Muscle of arm (tissue), 14 donors: ENCODE measurements at places on chromosomes 7 and 10. TPM values are rescaled to one million over a fixed set of nuclear protein-coding genes. Genes with fewer than 3 reads are reported as not detected.
A peak's percentile ranks its signal among the peaks of the same experiment; 100 is the strongest.

DNA sequence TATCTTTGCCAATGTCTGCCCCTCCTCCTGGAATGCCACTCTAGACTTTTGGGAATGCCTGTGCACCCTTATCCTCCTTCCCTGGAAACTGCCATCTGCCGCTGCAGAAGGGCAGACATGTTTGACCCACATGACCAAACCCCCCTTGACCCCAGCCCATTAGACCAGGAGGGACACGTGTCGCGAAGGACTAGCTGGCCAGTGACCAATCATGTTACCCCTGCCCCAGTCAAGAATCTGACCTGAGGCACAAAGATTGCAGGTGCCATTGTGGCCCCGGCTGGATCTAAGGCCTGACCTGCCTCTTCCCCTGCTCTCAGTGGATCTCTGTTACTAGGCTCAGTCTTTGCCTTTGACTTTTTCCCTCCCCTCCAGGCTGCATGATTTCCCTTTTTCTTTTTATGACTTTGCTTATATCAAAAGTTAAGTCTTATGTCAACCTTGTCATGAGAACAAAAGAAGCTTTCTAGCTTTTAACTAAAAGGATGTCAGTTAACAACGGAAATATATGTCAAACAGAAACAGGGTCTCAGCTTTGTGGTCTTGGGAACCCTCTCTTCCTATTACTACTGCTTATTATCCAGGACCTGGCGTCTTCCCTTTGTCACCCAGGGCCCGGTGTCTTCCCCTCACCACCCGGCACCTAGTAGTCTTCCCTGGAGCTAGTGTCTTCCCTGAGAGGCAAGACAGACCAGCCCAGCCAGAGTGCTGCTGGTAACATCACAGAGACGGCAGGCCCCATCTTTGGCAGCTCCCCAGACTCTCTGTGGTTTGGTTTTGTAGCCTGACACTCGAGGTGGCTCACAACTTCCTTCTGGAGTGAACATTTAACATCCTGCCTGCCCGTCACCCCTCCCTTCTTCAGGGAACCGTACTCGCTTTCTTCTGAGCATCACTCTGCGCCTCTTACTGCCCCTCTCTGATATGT is 24.4 kb upstream of the PPIF start:
- DNase-seq, result no peak

DNA sequence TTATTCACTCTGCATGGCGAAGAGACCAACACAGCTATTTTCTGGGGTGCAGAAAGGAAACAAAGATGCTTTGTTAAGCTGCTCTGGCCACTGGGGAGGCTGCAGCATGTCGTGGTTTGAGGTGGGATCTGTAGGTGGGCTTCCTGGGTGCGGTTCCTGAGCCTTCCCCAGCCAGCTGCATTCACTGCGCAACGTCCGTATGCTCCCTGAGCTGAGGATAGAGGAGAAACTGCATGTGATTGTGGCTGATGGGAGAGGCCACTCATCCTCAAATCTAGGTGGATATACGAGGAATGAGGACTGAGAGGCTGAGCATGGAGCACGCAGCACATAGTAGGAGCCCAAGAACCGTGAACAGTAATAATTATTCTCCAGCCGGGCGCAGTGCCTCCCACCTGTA is 9.9 kb upstream of the DNAAF5 start:
- DNase-seq, result no peak

GRCh38 chr7:43479042-43479441 is 103.9 kb upstream of the STK17A start:
- no peak for DNase-seq

DNA sequence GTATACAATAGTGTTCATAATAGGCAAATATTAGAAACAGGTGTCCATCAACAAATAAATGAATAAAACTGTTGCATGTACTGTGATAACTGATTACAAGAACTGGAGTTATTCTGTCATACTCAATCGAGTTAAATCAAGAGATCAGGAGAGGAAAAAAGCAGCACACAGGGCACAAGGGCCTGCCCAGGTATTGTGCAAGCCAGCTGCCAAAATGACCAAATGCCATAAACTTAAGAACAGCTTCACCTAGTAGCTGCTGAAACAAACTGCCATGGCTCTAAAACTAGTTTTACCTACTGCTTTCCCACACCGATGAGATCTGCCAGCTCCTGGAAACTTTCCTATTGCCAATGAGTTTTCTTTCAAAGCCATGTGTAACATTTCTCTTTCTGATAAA is 12.2 kb downstream of the GSAP start:
- no peak for DNase-seq

DNA sequence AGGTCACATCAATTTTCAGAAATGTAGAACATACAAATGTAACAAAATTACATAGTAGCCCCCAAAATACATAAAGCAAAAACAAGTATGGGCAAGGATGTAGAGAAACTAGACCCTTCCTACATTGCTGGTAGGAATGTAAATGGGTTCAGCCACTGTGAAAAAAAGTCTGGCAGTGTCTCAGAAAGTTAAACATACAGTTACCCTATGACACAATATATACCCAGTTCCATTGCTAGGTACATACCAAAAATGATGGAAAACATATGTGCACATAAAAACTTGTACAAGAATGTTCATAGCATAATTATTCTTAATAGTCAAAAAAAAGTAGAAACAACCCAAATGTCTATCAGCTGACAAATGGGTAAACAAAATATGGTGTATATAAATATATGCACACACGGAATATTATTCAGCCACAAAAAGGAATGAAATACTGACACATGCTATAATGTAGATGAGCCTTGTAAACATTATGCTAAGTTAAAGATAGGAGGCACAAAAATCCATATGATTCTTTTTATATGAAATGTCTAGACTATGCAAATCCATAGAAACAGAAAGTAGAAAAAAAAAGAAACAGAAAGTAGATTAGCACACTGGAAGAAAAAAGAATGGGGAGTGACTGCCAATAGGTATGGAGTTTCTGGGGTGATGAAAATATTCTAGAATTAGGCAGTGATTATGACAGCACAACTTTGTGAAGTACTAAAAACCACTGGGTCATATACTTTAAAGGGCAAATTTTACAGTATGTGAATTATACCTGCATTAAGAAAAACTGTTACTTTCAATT is 13.5 kb downstream of the HERPUD2 start:
- DNase-seq, result no peak

- DNase-seq, result no peak
Observed at GRCh38 chr7:129493555-129493954, 8.8 kb upstream of the SMKR1 start.

DNA sequence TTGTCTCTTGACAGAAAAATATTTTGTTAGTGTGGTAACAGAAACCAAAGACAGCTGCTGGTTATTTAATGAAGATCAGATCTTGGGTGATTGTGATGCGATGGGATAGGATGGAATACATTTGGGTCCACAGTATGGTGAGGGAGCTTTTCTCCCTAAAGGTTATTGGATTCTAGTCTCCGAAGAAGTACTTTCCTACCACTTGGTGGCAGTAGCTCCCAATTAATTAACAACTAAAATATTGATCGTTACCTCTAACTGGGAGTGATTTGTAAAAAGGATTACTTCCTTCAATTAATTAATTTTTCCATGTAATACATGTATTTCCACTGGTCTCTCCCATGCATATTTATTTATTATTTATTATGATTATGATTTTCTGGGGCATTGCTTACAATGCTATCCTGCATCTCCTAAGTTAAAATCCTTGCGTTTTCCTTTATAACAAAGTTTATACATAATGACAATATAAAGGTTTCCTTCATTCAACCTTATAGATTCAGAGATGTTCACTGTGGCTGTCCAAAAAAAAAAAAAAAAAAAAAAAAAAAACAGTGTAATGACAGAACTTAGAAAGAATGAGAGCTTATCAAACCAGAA is 25.6 kb downstream of the TMEM196 start:
- DNase-seq, result peak; percentile 27

FAM25A gene
- not detected for polyA plus RNA-seq

ELAPOR2 gene
- 29.3 TPM for polyA plus RNA-seq

MYH16 gene
- polyA plus RNA-seq, result 0.16 TPM
